ENCODE measurements at places on chromosomes 6 and 20.

- no peak for DNase-seq
Measured at GRCh38 chr6:15294504-15294903, 48.6 kb downstream of the JARID2 start.

- DNase-seq: no peak
Measured at GRCh38 chr6:85137865-85138264, 312.0 kb upstream of the NT5E start.

- no peak for DNase-seq
Measured at GRCh38 chr20:50932016-50932485, 814 bp upstream of the ADNP start.

- no peak for DNase-seq
Measured at GRCh38 chr6:81696524-81696923, 56.0 kb downstream of the TENT5A start.

DNA sequence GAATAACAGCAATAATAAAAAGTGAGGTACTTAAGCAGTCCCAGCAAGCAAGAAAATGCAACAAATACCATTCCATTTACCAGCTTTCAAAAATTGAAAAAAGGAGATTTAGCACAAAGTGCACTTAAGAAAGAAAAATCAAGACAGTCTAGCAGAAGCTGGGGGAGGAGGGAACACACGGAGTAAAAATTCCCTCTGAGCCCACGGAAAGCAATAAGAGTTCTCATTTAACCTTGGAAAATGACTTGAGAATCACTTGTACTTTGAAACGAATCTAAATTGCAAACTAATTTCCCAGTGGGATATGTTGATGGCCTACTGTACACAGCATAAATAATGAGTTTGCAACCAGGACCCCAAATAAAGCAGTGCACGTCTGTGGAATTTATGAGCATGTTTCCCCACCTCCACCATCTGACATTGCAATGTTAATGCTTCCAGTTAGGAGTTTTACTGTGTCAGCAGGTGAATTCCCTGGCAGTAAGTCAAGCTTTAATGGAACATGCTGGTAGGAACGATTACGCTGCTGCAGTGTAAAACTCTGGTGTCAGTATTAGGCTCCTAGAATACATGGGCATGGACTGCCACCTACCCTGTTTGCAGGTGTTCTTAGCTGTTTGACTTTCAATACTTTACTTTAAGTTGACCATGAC is 386.8 kb downstream of the HDGFL1 start:
- DNase-seq: no peak

DNA sequence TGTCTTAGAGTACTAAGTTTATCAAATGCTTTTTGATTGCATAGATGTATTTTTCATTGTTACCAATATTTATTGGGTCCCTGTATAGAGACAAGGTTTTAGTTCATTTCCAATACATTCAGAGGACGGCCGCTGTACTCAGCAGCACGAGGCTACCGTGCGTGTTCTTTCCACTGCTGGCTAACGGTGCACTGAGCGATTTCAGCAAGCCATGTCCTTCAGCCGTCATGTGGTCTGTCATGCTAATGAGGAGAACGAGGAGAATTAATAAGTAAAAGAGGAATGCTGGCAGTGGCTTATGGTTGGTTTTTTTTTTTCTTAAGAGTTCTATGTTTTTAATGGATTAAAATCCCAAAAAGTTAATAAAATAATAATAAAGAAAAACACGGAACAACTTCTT is 253.6 kb downstream of the ARID1B start:
- DNase-seq: no peak

DNA sequence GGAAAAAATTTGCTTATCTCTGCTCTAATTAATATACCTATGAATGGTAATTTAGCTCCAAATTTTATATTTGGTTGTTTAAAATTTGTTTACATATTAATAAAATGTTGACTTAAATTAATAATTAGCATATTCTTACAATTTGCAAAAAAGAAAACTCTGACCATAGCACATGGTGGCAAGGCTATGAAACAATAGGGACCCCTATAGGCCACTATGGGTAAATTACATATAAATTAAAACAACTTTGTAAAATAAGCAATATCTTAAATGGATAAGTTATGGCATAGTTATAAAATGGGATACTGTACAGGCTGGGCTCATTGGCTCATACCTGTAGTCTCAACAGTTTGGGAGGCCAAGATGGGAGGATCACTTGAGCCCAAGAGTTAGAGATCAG is 76.0 kb downstream of the MKKS start:
- no peak for DNase-seq

- DNase-seq: no peak
Measured at GRCh38 chr6:110048221-110048875, 70.2 kb downstream of the GPR6 start.

- no peak for DNase-seq
Measured at GRCh38 chr20:35695978-35696377, 3.2 kb downstream of the NFS1 start.

GRCh38 chr6:168619560-168620314 is 178.8 kb downstream of the SMOC2 start:
- no peak for DNase-seq

- no peak for DNase-seq
Measured at GRCh38 chr6:159430323-159430722, 261.1 kb downstream of the FNDC1 start.

DNA sequence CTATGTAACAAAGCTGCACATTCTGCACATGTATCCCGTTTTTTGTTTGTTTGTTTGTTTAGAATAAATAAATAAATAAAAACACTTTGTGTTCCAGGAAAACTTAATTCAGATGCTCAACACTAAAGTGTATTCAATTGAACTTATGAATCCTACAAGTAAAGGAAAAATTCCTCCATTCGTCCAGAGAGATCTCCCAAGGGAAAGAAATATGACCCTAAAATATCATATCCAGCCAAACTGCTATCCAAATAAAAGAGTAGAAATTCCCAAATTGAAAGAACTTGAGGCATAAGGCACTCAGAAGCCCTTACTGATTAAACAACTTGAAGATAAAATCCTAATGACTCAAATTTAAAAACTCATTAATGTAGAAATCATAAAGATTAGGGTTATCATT is 90.4 kb downstream of the MOXD1 start:
- DNase-seq: no peak

GRCh38 chr6:55456016-55456415 is 123.0 kb downstream of the HMGCLL1 start:
- DNase-seq: no peak

DNA sequence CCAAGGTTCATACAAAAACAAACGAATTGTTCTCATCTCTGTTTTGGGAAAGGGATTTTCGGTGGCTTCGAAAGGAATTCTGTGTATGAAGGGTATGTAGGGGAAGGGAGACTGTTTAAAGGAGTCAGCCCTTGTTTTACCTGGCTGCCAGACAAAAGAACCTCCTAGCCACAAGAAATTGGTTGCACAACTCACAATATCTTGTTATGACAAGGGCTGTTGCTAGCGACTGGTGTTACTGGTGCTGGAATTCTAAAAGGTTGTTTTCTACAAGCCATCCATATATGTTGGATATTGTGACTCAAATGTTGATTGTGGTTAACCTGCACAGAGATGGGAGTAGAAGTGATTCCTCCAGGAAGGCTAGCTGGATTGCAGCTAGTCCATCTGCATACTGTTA is 34.6 kb upstream of the CITED2 start:
- DNase-seq: no peak

DNA sequence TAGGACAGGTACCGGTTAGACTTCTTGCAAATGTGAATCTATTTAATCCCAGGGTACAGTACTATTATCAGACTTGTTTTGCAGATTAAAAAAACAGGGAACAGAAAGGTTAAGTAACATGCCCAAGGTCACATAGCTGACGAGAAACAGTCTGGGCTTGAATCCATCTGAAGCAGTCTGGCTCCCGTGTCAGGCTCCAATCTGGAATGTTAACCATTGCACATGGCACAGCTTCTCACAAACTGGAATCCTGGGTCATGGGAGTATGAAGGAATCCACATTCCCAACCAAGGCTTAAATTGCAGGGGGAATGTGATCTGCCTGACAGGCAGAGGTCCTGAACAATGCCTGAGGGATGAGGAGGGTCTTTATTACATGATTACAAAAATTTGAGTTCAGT is 187.5 kb upstream of the SPTLC3 start:
- DNase-seq: no peak

DNA sequence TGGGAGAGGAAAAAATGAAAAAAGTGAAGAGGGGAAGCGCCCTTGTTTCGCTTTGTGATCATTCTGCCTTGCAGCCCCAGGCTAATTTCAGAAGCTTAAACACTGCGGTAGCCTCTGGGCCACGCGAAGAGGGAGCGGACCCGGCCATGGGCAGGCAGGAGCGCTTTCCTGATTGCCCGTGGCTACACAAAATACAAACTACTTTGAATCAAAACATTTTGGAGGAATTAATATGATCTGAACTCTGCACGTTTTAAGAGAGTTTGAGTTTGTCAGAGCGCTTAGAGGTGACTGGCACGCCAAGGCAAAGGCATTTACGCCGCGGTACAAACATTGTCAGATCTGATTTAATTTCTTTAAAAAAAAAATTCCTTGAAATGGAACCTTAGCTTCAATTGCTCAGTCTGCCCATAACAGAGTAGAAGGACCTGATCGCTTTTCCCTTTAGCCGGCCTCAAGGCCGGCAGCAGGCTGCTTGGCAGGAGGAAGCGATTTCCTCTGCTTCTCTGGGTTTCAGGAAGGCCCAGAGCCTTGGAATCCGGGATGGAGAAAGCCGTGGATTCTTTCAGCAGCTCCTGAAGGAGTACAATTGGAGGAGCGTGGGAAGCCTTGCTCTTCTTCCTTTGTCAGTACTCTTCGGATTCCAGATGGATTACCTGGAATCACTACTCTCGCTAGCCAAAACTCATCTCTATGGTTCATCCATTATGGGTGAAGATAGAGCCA is 9.7 kb downstream of the TFAP2D start:
- no peak for DNase-seq

DNA sequence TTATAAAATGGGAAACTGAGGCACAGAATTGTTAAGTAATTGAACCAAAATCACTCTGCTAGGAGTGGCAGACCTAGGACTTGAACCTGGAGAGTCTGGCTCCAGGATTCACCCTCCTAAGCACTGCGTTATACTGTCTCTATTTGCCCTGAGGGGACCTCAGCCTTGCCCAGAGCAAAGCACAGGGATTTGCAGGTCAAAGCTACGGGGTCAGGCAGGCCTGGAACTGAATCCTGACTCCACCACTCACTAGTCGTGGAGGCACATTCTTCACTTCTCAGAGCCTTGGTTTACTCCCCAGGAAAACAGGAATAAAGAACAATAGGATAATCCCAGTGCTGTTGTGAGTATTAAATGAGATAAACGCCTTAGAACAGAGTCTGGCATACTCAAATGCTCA is 19.4 kb downstream of the KCNK15 start:
- DNase-seq: no peak

- DNase-seq: no peak
Measured at GRCh38 chr20:40706977-40707582, 18.0 kb upstream of the MAFB start.

DNA sequence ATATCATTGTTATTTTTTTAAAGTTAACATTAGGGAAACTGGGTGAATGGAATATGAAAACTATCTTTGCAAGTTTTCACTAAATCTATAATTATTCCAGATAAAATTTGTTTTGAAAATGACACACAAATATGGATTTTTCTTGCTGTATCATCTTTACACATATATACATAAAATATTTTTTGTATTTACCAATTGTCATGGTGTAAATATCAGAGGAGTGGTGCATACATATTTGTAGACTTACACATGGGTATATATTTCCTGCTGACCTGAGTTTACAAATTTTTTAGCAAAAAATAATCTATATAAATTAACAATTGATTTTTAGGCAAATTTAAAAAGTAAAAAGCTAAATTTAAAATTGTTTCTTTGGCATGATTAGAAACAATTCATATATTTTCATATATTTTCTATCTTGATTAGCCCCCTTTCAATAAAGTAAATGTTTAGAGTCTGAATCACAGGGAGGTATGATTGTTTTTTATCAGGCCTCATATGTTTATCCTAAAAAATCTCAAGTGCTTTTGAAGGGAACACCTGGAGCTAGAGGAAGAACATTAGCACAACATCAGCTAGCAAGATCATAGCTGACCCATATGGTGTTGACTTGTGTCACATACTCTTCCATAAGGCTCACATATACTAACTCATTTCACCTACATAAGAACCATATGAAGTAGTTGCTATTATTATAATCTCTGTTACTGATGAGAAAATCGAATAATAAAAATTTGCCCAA is 671.8 kb upstream of the GJE1 start:
- DNase-seq: no peak

DNA sequence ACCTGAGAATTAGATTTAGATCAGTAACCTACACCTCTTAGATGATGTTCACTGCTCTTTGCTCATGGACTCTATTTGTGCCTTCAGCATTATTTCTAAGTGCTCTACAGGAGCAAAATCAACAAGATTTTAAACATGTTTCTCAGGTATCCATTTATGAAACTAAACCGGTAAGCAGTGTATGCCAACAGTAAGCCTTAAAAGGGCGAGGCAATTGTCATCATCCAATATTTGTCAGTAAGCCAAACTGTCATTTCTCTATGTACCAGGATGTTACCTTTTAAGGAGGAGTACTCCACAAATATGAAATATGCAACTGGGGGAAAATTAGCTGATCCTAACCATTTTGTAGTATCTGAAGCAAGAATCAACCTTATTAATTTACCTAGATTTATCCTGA is 69.6 kb upstream of the ZNF184 start:
- DNase-seq: no peak

GRCh38 chr20:50341880-50342637 is 151.4 kb downstream of the CEBPB start:
- no peak for DNase-seq

DNA sequence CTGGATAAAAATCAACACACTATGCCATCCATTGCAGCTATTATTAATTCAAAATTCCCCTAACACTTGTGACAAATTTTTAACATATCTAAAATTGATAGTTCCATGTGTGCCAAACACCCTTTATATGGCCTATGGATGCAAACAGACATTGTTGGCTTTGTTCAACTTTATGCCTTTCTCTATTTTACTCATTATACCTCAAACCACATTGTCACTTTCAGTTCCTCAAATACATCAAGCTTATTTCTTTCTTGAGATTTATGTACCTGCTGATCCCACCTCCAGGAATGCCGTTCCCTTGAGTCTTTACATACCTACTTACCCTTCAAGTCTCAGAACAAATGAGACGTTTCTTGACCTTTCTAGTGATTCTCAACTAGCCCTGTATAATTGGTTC is 193.5 kb upstream of the PLN start:
- DNase-seq: no peak

DNA sequence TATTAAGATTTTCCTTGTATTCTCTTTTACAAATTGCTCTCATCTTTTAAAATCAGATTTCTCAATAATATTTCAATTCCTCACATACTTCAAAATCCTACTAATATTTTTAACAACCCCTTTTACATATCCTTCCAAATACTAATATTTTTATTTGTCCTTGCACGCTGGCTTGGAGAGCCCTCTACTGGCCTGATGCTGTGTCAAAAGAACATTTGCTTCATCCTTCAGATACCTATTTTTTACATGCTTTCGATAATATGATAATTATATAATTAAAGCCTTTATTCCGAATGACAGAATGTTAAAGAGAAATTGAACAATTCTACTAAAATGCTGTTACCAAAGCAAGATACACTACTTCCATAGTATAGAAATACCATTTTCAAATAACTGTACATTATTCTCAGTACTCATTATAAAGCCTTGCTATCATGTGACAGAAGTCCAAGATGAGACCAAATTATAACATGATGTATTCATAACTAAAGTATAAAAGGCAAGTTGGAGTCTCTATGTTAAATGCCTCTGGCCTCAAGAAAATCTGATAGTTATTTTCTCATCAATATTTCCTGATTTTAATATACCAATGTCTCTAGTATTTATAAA is 39.0 kb upstream of the PLN start:
- DNase-seq: no peak
